Mesenchymal stem cell (in vitro differentiated cells and primary cell): ENCODE measurements at places on chromosomes 1 and 21.

DNA sequence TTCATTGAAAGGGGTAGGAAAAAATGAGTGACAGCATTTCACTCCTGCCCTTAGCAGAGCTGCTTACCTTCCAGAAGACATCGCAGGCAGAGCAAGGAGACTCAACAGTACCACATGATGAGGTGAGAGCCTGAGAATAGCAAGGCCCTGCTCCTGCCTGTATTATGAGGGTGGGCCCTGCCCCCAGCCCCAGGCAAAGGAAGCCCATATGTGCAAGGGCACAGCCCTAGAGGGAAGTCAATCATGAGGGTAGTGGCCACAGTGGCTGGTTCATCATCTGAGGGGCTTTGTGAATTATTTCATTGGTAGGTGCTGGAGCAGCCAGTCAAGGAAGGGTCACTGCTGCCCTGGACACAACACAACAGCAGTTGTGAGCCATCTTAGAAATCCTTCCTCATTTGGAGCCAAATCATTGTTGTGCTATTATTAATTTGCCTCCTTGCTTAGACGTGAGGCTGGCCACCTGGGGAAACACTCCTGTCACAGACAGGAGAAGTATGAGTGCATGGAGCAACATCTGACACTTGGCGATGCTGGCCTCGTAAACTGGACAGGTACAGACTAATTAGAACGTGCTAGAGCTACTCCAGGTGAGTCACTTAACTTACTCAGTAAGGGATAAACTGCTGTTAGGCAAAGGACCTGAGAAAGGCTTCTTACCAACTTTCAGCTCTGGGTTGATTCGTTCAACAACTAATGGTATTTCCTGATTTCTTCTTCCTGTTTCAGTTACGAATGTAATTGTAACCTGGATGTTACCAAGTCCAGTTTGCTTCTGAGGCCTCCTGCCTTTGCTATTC lies 22.7 kb upstream of the ACBD6 start:
- no peak for DNase-seq

DNA sequence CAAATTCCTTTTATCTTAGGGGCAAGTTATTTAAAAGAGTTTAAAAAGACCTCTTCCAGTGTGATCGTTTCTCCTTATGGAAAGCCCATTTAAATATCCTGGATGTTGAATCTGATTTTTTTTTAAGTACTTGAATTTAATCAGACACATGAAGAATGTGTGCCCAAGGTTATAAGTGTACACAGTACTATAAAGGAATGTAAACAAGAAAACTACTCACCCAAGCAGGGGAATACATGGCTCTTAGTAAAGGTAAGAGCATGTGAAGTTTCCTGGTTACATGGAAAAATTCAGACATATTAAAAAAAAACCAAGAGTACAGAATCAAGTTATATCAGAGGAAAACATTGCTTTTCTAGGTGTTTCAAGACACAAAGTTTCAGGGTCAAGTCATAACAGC lies 546.9 kb downstream of the MATN1 start:
- no peak for DNase-seq

- DNase-seq: no peak
Observed at GRCh38 chr1:233503366-233503954, 110.4 kb upstream of the KCNK1 start.

GRCh38 chr1:173161510-173162221 lies 45.5 kb downstream of the TNFSF4 start:
- peak; percentile 52 for DNase-seq

DNA sequence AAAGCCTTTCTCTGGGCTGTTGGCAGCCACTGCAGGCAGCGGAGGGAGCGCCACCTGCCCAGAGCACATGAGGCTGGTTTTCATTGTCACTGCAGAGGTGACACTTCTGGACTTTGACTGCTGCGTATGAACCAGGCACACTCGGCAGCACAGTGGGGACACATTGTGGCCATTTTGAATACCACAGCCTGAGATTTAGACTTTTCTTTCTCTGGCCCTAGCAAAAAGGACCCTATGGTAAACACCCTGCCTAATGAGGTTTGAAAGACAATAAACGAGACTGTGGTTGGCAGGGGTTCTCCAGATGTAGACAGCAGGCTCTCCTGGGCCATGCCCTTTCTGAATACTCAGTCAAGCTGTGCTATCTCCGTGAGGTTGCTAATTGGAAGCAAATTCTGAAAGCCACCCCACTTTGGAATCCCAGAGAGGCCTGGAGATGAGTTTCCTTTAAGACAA lies 12.0 kb upstream of the KCNE2 start:
- DNase-seq: peak; percentile 59

DNA sequence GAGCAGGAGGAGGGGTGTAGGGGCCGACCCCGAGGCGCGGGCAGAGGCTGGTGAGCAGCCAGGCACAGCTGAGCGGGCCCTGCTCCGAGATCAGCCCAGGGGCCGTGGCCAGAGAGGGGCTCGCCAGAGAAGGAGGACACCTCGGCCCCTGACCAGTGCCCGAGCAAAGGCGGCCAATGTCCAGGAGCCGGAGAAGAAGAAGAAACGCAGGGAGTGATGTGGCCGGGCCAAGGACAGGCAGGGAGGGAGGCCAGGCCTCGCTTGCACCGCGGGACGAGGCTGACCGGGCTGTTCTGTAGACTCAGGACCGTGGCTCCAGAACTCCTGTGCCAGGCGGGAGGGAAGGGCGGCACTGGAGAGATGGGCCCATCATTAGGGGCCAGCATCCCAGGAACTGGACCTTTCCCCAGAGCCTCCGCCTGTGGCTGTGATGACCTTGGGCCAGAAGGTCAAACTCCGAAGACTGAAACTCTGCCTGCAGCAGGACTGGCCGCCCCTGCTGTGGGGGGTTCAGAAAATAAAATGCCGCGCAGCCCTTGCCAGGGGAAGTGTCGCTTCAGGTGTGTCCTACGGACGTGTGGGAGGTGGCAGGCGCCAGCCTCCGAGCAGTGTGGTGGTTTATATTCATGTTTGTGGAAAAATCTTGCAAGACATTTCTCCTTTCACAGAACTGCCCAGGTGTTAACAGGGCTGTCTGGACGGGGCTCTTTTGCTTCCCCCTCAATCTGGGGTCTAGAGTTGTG lies 14.4 kb downstream of the RRP1 start:
- DNase-seq: no peak

GRCh38 chr1:183226963-183227362 lies 40.9 kb downstream of the LAMC2 start:
- DNase-seq: no peak

GRCh38 chr1:231778009-231778719 lies 151.6 kb downstream of the DISC1 start:
- peak; percentile 73 for DNase-seq

DNA sequence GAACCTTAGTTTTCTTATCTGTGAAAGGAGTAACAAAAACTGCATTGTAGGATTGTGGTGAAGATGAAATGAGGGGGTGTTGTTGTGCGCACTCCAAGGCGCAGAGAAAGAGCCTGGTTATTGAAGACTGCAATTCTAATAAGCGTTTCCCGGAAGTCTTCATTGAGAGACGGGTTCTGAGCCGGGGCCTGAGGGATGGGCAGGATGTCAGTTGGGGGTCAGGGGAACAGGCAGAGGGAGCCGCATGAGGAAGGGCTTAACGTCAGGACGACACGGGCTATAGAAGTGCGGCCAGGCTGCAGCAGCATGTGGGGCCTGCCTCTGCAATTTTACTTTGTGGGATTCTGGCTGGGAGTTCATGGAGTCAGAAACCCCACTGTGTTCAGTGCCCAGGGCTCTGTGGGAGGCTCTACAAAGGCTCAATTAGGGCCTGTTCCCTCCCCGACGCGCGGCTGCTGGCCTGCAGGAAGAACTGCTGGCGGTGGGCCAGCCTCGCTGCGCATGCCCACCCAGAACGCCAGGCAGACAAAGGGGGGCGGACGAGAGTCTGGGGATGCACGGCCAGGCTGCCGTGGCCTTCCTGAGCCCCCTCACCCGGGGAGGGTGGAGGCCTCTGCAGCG lies 20.7 kb downstream of the TRIM62 start:
- no peak for DNase-seq

- DNase-seq: peak; percentile 52
Observed at GRCh38 chr1:27496604-27497155, 6.7 kb upstream of the WASF2 start.

- no peak for DNase-seq
Observed at GRCh38 chr21:44275041-44275440, 10.6 kb upstream of the AIRE start.

DNA sequence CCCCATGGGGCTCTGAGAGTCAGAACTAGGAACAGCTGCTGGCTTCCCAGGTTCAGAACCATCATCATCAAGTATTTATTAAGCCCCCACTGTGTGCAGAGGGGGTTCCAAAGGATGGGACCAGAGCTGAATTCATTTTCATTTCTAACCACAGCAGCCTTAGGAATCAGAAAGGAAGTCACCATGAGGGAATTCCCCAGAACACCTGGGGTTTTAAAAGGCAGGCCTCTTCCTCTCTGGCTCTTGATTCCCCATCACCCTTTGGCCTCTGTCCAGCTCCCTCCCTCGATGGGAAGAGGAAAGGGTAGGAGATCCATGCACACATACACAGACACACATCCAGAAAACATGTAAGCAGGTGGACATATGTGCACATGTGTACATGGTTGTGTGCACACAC lies 1.3 kb upstream of the KCNN3 start:
- DNase-seq: no peak

- DNase-seq: peak; percentile 43
Observed at GRCh38 chr1:57474137-57474750, 50.4 kb upstream of the DAB1 start.

DNA sequence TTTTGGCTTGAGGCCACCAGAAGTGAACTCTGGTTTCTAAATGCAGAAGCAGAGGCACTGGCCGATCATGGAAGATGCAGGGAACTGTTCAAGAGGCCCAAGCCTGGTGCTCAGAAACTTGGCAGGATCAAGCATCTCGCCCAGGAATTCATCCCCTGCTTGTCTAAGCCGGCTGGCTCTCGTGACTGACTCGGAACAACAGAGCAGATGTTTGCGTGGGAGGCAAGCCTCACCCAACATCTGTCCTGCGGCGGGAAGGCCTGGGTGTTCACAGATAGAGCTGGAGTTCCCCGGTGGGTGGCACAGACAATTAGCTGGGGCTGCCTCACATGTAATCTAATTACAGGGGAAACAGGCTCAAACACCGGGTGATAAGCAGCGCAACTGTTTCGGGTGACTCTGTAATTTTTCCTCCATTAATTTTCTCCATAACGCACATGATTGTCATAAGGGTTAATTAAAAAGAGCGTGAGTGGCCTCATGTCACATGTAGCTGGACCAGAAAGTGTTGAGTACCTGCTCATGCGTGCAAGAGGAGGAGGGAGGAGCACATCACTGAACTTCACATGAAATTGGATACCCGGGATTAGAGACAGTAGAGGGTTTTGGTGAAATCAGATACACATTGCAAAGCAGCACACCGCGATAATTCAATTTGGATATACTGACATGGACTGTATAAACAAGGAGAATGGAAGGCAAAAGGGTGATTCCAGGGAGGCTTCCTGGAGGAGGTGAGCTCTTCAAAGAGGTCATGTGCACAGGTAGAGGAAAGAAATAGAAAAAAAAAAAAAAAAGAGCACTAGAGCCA lies 180.0 kb downstream of the ETS2 start:
- peak; percentile 60 for DNase-seq

GRCh38 chr1:213826891-213827290 lies 160.9 kb upstream of the PROX1 start:
- DNase-seq: no peak

DNA sequence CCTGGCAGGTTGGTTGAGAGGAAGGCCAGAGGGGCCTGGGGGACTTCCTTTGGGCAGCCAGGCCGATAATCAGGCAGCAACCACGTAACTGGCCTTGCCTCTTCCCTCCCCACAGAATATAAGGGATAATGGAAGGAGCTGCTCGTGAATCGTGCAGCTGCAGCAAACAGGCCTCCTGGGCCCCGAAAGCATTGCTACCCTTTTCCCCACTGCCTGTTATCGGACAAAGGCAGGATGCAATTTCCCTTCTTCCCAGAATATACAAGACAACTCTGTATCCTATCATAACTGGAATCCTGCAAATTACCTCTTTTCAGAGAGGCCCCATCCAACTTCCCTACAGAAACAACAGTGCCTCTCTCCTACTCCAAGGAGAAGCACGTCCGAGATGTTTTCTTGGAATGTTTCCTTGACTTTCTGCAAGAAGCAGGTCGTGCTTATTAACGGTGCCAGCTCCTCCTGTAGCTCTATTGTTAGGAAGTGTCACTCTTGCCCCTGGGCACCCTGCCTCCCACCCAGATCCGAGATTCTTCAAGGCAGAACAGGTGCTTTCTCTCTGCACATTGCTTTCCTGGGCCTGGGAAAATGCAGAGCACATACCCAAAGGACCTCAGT lies 106.0 kb upstream of the TIAM1 start:
- no peak for DNase-seq

DNA sequence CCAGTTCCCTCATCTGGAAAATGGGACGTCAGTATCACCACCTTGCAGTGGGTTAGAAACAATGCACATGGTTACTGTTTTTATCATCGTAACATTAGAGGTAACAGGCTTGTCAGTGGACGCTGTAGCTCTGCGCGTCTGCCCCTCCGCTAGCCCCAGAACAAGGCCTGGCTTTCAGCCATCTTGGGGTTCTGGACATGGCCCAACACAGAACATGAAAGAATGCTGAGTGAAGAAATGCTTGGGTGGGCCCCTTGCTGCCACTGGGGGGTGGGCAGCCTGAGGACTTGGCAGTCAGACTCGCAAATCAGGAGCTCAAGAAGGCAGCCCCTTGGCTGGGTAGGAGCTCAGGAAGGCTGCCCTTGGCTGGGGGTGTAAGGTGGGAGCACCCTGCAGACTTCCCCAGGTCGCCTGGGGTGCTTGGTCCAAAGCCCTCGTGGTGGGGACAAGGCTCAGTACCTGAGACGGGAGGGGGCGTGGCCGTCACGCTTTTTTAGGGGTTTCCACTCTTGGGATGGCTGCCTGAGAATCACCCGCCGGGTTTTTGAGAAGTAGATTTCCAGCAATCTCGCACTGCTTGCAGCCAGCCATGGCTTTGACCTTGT lies 51.7 kb downstream of the SLC37A1 start:
- no peak for DNase-seq

DNA sequence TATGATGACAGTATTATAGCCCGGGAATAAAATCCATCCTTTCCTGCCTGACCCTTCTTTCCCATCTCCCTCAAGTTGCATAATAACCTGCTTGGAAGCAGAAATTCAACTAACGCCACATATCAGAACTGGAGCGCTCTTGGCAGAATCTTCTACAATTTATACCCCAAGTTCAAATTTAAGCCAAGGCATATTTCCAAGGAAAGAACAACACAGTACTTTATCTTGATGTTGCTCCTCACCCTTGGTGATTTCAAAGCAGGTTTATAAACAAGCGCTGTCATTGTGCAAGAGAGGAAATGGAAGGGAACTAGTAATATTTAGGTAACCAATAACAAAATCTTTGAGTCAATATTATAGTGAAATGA lies 38.0 kb upstream of the PTGFRN start:
- no peak for DNase-seq

- no peak for DNase-seq
Observed at GRCh38 chr1:115237507-115237906, 100.5 kb downstream of the NGF start.

DNA sequence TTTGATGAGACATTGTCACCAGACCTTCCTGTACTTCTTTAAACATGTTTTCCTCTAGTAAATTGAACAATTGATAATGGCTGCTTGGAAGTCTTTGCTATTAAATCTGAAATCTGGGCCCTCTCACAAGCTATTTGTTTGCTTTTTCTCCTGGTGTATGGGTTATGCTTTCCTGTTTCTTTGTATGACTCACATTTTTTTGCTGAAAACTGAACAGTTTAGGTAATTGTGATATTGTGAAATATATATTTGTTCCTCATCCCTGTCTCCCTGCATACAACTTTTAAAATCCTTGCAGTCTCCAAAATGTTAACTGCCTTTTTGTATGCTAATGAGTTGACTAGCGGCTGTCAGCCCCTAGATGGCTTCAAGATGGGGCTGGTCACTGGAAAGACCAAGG lies 61.6 kb downstream of the MAP3K21 start:
- DNase-seq: no peak
